ENCODE measurements at places on chromosomes 7 and 10.

- DNase-seq: no peak
Observed at GRCh38 chr7:155886391-155887173, 74.3 kb upstream of the SHH start.

DNA sequence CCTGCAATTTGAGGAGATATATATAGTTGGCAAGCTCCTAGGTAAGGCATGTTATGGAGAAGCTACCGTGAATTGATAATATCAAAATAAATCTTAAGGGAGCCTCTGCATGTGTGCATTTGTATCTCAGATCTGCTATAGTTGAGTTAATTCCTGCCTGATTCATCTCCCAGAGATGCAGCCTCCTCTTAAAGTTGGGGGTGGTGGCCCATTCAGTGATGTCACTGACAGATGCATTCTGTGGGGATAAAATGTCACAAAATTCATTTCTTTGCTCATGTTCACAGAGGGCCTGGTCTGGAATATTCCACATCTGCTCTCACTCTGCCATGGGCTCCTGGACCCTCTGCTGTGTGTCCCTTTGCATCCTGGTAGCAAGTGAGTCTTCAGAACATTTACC, 185.8 kb upstream of the PRSS1 start:
- no peak for DNase-seq

- DNase-seq: no peak
Observed at GRCh38 chr10:117339578-117339977, 35.7 kb downstream of the PDZD8 start.

GRCh38 chr7:132532281-132532680, 44.0 kb downstream of the PLXNA4 start:
- no peak for DNase-seq

DNA sequence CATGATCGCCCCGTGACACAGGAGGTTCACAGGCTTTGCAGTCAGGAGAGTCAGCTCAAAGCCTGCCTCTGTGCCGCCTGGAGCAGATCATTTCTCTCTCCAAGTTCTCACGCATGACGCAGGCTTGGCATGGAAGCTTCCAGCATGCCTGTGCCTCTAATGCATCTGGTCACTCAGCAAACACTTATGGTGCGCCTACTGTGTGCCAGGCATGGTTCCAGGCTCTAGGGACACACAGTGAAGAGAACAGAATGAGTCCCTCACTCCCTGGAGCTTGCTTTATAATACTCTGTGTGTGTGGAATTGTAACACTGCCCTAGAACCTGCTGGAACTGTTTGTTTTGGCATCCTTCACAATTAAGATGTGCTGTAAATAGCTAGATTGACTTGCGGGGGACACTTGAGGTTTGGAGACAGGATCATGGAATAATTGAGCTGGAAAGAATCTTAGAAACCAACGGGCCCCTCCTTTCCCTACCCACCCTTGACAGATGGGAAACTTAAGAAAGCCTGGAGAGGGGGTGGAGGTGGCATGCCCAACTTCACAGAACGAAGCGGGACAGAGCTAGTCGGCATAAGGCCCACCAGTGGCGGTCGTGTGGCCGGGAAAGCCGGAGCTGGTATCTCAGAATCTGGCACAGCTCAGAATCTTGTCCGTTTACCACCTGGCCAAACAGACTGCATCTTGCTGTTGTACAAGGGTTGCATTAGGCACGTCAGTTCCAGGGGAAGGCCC, 4.6 kb upstream of the MYH16 start:
- peak; percentile 48 for DNase-seq

DNA sequence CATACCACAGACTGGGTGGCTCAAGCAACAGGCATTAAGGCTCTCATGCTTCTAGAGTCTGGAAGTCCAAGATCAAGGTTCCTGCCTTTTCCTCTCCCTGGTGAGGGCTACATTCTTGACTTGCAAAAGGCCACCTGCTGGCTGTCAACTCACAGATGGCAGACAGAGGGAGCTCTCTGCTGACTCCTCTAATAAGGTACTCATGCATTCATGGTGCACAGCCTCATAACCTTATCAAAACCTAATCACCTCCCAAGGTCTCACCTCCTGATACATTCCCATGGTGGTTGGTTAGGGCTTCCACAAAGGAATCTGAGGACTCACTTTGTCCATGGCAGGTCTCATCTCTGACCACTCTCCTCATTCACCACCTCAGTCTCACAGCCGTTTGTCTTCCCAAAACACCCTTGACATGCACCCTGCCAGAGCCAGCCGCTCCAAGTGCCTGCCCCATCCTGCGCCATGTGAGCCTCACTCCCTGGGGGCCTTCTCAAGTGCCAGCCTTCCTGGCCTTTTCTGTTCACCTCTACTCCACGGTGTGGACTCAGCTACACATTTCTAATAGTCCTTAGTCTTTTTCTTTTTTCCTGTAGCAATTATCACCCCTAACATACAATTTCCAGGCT, 400.3 kb upstream of the ADARB2 start:
- DNase-seq: no peak

Data from NCI-H446 (cell line).